Hematopoietic multipotent progenitor cell treated with erythropoietin and hydrocortisone succinate and interleukin-3 and kit ligand, for 15 days (in vitro differentiated cells): ENCODE measurements at places on chromosomes 4 and X.

DNA sequence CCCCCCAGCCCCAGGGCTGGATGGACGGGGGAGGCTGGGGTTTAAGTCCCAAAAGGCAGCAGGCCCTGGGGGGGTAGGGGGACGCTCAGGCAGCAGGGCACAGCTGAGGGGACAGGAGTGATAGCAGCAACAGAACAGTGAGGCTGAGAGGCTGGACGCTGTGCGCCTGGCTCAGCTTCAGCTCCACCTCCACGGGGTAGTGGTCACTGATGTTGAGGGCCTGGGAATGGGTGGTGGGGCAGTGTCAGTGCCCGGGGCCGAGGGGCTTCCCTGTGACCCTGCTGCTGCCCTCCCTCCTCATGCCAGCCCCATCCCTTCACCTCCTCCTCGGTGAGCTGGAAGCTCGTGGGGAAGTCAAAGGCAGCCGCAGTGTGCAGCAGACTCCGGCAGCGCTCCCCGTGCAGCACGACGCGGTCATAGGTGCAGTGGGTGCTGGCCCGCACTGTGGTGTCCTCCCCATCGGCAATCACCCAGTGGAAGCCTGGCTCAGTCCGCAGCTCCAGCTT is 4.5 kb downstream of the RPL10 start:
- no peak for DNase-seq

DNA sequence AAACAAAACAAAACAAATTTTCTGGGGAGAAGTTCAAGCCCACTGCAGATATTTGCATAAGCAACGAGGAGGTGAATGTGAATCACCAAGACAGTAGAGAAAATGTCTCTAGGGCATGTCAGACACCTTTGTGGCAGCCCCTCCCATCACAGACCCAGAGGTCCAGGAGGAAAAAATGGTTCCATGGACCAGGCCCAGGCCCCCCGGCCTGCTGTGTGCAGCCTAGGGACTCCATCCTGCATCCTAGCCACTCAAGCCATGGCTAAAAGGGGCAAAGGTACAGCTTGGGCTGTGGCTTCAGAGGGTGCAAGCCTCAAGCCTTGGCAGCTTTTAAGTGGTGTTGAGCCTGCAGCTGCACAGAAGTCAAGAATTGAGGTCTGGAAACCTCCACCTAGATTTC is 54.0 kb downstream of the LPAR4 start:
- DNase-seq, result no peak

- DNase-seq, result no peak
These were observed 13.1 kb downstream of the CTPS2 start for GRCh38 chrX:16699389-16699788.

DNA sequence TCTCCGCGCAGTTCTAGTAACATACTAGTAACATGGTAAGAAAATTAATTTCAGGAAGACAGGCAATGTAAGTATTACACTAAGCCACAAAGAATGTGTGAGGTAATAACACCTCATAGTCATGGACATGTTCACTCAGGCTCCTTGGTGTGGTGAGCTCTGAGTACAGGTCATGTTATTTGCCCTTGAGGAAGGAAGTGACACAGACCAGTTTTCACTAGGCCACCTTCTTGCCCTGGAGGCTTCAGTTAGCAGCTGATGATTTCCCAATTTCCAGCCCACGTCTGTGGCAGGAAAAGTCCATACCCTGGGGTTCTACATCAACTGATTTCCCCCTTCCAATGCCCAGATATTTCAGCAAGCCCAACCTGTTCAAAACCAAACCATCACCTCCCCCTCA is 6.7 kb downstream of the APOO start:
- DNase-seq, result no peak

GRCh38 chr4:20074450-20074849 is 177.3 kb upstream of the SLIT2 start:
- DNase-seq, result no peak

- DNase-seq, result no peak
These were observed 125.7 kb downstream of the CAMK2D start for GRCh38 chr4:113635739-113636437.

DNA sequence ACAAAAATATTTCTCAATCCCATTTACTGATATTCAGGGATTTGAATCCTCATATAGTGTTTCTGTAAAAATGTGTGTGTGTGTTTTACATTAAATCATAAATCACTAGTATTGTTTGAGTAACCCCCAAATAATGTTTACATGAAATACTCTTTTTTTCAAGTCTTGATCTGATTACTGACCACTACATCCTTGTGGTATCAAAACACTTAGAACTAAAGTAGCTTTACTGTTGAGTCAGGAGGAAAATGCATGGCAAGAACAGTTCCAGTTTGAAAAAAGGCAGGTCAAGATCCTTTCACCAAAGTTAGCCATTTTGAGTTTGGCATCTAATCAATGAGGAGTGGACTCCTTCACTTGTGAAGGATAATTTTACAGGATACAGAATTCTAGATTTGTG is 3.6 kb upstream of the WDR19 start:
- no peak for DNase-seq

- DNase-seq, result no peak
These were observed 43.0 kb downstream of the ADD1 start for GRCh38 chr4:2886622-2887021.

GRCh38 chr4:61149278-61149677 is 50.8 kb upstream of the ADGRL3 start:
- DNase-seq, result no peak

- no peak for DNase-seq
These were observed 220.2 kb upstream of the LCORL start for GRCh38 chr4:18241727-18242126.

- no peak for DNase-seq
These were observed 1040.0 kb downstream of the FAT4 start for GRCh38 chr4:126354784-126355183.

DNA sequence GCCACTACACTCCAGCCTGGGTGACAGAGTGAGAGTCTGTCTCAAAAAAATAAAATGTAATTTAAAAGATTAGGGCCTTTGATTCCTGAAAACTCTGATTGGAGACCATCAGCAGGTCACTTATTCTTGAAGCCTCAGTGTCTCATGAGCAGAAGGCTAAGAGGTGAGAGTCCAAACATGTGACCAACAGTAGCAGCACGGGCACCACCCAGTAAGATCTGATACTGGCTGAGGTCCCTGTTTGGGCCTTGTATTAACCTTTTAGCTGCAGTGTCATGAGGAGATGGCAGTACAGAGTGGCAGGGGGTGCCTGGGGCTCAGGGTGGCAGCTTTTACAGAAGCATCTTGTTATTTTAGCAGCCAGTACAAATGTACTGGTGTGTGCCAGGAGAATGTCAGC is 89.3 kb downstream of the FHDC1 start:
- DNase-seq, result peak; percentile 73

GRCh38 chrX:116490104-116490503 is 27.3 kb upstream of the CT83 start:
- no peak for DNase-seq

- peak; percentile 58 for DNase-seq
These were observed 84.3 kb downstream of the NBDY start for GRCh38 chrX:56813318-56813837.

- no peak for DNase-seq
These were observed 245.3 kb downstream of the BCOR start for GRCh38 chrX:39852491-39852890.

- no peak for DNase-seq
These were observed 66.2 kb downstream of the EGF start for GRCh38 chr4:109978704-109979454.

DNA sequence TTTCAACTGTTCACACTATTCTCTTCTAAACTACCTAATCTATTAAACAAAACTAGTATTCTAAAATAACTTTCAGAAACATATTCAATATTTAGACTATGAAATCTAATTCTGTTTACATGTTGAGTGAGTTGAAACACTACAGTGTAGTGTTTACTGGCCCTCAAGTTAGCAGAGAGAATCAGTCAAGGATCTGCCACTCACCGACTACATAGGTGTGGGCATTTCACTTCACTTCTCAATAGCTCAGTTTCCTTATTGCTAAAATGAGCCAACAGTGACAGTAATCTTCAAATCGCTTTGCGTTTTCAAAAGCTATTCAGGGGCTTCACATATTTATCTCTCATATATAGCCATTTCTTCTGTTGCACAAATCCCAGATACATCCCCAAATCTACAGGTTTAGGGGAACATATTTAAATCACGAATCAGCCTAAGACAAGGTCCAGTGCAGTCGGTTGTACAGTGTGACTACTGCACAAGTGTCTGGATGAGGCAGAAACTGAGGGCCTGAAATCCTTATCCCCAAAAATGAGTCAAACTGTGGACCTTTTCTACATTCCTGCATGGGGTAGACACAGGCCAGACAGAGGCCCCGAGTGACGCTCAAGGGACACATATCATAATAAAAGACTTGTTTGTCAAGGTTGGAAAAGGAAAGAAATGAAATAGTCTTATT is 129.8 kb downstream of the PPP3CA start:
- DNase-seq, result no peak

- DNase-seq, result no peak
These were observed 104.3 kb upstream of the RAPGEF2 start for GRCh38 chr4:158998624-158999023.

DNA sequence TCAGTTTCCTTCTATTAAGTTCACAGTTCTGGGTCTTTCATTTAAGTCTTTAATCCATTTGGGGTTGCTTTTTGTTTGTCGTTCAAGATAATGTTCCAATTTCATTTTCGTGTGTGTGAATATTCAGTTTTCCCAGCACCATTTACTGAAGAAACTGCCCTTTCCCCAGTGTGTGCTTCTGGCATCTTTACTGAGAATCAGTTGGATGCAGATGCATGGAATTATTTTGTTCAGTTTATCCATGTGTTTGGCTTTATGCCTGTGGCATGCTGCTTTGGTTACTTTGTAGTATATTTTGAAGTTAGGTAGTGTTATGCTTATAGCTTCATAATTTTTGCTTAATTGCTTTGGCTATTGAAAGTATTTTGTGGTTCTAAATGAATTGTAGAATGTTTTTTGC is 163.8 kb upstream of the HDX start:
- DNase-seq, result no peak

DNA sequence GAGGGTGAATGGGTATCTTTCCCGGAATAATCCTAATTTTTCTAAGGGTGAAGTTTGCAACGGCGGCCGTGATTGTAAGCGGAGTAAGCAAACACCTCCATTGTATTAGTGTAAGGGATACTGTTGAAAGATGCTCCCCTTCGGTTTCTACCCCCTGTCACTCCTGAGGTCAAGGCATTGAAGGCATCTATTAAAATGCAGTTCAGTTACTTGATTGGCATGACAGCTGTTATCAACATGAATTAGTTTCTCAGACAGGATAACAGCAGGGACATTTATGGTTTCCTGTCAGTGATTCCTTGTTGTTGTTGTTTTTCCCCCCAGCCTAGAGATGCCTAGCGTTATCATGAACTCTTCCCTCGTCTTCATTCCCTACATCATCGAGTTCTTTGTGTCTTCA is 552 bp downstream of the SLC25A14 start:
- DNase-seq, result no peak

- DNase-seq, result no peak
These were observed 3.5 kb downstream of the CASK start for GRCh38 chrX:41919870-41920269.
